Activated CD4-positive, alpha-beta T cell treated with anti-CD3 and anti-CD28 coated beads, Interleukin-10, Interleukin-2, amounts not matched to agents 100 ng/mL and 50 ng/mL, durations not matched to agents 16 hours and 8 hours (primary cell): ENCODE measurements at places on chromosomes 2 and 18.

DNA sequence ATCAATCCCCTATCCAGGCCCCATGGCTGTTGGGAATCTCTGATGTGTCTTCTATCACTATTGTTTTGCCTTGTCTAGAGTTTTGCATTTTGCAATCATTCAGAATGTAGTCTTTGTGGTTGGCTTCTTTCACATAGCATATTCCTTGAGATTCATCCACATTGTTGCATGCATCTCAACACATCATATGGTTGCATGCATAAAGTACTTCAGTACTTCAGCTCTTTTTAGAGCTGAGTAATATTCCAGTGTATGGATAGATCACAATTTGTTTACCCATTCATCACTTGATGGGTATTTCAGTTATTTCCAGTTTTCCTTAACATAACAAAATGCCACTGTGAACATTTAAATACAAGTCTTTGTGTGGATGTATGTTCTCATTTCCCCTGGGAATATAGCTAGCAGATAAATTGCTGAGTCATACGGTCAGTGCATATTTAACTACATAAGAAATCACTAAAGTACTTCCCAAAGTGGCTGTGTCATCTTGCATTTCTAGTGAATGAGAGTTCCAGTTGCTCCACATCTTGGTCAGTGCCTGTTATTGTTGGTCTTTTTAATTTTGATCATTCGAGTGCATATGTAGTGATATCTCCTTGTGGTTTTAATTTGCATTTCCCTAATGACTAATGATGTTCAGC, 138.8 kb downstream of the BCL11A start:
- no peak for DNase-seq

GRCh38 chr2:59969161-59969560, 584.3 kb downstream of the BCL11A start:
- DNase-seq = no peak

DNA sequence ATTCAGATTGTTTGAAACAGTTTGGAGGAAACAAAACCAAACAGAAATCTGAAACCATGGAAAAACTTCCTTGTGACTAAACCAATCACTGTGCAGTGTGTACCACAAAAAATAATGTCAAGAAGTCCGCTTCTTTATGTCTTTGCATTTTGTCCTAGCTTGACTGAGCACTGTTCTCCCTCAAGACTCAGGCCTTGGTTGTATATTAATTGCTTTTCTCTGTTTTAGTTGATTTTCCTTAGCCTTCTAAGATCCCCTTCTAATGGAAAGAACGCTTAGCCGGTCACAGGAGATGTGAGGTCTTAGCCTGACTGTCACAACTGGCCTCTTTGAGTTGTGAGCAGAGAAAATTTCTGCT, 56.6 kb downstream of the LCLAT1 start:
- DNase-seq = no peak

GRCh38 chr18:35770376-35771014, 189.0 kb downstream of the GALNT1 start:
- DNase-seq = peak; percentile 37

- DNase-seq = no peak
Measured at GRCh38 chr18:57975805-57976204, 68.2 kb upstream of the NEDD4L start.

GRCh38 chr2:68272246-68272994, 20.1 kb upstream of the PPP3R1 start:
- DNase-seq = no peak

DNA sequence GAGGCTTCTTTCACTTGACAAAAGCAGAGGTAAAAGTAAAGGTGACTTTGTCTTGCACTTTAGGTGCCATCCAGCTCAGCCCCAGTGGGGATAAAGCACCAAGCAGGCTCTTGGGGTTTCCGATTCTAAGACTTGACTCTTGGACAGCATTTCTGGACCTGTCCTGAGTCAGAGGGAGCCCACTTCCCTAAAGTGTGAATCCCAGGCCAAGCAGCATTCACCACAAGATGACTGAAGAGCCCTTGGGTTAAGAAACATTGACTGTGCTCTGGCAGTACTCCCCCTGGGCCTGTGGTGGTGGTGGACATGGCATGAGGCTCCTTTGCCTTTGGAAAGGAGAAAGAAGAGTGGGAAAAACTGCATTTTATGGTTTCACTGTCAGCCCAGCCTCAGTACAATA, 638.0 kb upstream of the VRK2 start:
- DNase-seq = no peak

- DNase-seq = no peak
Measured at GRCh38 chr18:8943900-8944870, 158.3 kb upstream of the NDUFV2 start.

DNA sequence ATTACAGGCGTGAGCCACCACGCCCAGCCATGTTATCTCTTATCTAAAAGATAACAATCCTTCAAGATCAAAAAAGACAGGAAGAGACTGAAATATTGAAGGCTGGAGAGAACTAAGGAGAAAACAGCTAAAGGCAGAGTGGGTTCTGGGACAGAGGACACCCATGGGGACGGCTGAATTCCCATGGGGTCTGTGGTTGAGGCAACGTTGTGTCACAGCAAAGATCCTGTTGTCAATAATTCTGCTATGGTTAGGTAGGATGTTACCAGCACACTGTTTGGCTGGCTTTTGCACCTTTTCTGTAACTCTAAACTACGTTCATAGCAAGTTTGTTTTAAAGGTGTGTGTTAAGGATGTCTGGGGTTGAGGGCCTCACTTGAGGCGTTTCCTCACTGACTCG, 137.7 kb upstream of the APCDD1 start:
- no peak for DNase-seq

GRCh38 chr2:42844366-42844765, 52.0 kb upstream of the HAAO start:
- DNase-seq = no peak

GRCh38 chr2:74181739-74182138, 3.1 kb upstream of the MOB1A start:
- peak; percentile 61 for DNase-seq

GRCh38 chr2:111157798-111158197, 37.1 kb downstream of the BCL2L11 start:
- no peak for DNase-seq

DNA sequence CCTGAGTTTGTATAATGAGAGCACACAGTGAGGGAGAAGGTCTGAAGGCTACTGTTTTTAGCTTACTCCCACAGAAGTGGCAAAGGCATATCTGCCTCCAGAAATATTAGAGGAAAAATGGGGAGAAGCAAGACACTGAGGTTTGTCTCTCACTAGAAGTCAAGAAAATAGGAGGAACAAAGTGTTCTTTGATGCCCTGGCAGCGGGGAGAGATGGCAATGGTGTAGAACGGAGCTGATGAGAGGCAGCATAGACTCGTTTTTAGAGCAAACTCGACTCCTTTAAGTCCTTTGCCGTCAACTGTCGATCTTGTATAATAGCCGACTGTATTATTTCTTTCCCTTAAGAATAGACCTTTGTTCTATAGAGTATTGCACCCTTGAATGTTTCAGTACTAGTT, 73.8 kb downstream of the ANKRD44 start:
- DNase-seq = no peak

- DNase-seq = no peak
Measured at GRCh38 chr2:217911283-217912097, 91.3 kb downstream of the TNS1 start.

DNA sequence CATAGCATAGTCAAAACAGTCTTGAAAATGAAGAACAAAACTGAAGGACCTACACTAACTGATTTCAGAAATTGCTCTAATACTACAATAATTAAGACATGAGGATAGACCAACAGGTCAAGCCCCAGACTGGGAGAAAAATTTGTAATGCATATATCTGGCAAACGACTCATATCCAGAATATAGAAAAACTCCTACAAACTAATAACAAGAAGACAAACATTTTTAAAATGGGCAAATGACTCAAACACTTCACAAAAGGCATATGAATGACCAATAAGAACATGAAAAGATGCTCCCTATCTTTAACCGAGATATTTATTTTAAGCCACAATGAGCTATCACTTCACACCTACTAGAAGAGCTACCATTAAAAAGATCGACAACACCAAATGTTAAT, 14.2 kb downstream of the TGFBRAP1 start:
- peak; percentile 57 for DNase-seq

DNA sequence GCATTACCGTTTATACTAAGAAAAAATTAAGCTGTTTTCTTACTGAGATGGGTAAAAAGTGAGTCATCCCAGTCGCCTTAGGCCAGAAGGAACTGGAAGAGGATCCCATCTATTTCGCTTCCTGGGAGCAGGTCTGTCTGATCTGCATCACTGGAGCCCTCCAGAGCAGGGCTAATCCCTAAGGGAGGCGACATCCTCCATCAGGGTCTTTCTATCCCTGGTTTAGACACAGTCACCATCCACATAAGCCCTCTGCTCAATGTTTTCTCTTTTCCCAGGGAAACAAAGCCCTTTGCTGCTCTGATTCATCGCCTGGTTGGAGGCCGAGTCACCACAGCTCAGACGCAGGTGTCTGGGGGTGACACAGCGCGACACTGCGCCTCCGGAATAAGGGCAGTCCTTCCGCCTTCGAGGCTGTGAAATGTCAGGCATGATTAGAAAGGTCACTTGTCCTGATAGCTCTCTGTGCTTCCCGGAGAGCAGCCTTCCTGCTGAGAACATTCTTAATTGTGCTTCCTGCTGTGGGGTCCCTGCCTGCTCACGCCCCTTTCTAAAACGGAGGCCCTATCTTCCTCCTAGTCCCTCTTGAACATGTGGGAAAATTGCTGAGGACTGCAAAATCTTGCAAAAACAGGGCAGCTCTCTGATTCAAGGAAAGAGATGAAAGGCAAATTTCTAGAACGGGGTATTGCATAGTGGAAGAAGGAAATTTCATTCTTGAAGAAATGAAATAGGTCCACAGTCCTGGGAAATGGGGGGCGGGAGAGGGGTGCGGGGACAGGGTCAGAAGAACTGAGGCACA, 56.3 kb downstream of the MARCHF4 start:
- no peak for DNase-seq

DNA sequence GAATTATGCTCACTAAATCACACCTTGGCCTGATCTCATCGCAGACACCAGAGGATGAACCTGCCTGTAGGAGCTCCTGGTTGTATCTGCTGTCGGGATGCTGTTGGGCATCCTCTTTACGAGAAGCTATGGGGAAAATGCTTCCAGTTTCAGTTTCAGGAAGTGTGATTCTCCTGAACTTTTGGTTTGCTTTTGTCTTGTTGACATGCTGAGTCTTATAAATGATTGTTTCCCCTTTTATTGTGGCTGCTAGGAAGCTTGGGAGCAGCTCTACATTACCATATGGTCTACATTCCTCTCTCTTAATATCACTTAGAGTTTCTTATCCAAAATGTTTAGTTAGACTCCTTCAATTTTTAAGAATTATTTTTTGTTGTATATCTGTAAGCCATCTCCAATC, 227.5 kb downstream of the MTX2 start:
- DNase-seq = no peak

DNA sequence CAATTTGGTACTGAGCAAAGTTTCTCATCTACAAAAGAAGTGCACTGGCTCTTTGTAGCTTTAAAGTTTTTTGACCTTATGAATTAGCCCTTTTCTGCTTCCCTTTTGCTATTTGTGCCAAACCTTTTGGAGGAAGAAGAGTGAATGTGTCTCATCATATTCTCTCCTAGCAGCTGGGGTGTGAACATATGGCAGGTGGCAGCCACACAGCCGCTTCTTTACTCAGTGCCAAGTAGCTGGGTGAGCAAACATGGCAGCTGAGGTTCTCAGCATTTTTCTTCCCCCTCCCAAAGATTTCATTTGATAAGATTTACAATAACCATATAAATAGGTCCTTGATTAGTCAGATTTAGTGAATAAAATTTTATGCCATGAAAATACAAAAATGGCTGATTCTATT, 46.7 kb upstream of the STK17B start:
- DNase-seq = no peak

GRCh38 chr2:215773728-215774127, 239.6 kb downstream of the MREG start:
- no peak for DNase-seq

DNA sequence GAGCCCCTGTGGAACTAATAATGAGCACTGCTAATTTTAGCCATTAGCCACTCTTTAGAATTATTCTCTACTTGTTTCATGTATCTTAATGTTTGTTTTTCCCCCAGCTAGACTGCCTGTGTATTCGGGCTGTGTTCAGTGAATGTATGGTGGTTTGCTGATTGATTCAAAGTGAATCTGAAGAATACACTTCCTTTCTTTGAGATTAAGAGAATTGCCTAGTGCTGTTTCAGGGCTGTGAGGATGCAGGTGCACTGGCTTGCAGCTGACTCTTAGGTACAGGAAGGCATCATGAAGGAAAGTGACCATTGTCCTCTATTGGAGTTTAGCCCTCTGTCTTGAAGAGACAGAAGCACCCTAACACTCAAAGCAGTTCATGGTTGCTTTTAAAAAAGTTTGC, 138.7 kb downstream of the CERS6 start:
- peak; percentile 34 for DNase-seq
